ENCODE measurements at places on chromosomes 13 and 19. TPM values are rescaled to one million over a fixed set of nuclear protein-coding genes. Genes with fewer than 3 reads are reported as not detected.

OR4F17 gene
- total RNA-seq: not detected

ZNF586 gene
- 25.9 TPM for total RNA-seq

DNA sequence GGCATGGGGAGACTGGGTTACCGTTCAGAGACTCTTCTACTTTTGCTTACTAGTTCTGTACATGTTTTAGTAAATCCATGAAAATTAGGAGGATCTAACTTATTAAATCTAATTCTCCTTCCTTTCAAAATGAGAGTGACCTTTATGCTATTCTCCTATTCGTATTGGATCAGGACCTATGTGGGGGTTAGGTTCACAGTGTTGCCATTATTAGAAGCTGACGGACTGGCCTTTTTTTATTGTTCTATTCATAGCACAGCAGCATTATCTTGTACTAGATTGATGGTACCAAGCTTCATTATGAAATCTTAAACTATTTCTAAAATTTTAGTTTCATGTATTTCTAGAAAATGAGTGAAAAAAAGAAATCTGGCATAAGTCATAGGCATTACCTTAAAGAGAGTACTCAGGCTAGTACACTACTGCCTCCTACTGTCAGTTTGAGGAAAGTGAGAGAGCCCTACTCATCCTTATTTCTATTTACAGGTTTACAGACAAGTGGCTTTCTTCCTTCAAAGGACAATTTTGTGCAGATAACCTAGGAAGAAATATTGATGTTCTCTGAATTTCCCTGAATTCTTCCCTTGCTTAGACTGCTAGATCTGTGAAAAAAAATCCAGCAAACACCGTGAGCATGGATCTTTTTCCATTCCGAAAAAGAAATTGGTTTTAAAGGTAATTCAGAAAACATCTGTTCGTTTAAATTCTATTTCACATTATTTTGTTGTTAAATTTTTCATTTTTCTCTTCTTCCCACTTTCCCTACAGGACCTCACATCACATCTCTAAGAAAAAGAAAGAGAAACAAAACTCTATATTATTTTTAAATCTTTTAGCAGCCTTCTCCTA lies 485.5 kb downstream of the DIAPH3 start:
- no peaks in the 10 kb centered on the region for H3K27me3 ChIP-seq
- DNase-seq: no peak
- no peaks in the 10 kb centered on the region for H3K4me1 ChIP-seq
- H3K27ac ChIP-seq: no peak overlapping the region

GRCh38 chr19:7535998-7536695 lies 630 bp downstream of the PNPLA6 start:
- H3K27me3 ChIP-seq: no peaks in the 10 kb centered on the region
- H3K4me3 ChIP-seq: peak overlapping the region; percentile 42
- peaks cover 17% of the 10 kb centered on the region for H3K4me1 ChIP-seq
- no peak for DNase-seq
- peaks cover 25% of the 10 kb centered on the region for H3K36me3 ChIP-seq

- H3K27ac ChIP-seq: no peak overlapping the region
- H3K36me3 ChIP-seq: no peaks in the 10 kb centered on the region
- no peak overlapping the region for H3K4me3 ChIP-seq
- H3K27me3 ChIP-seq: no peaks in the 10 kb centered on the region
- DNase-seq: no peak
- no peaks in the 10 kb centered on the region for H3K4me1 ChIP-seq
These were observed 8.8 kb downstream of the KLK8 start for GRCh38 chr19:50992666-50993035.

LGALS14 gene
- not detected for total RNA-seq

DNA sequence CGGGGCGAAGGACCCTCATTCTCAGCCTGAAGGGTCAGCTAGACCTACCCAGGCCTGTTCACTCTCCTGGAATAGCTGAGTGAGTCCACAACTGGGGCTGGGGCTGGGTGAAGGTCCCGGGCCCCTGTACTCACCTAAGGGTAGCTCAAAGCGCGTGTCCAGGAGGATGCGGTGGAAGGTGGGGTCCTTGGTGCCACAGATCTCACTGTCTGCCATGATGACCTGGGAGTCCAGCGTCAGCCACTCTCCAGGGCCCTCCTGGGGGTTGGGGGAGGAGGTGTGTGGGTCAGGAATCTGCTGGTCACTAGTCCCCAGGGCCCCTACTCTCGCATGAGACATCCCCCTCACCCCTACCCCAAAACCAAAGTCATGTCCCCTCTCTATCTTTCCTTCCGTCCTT lies 18.7 kb downstream of the UNC13A start:
- H3K27me3 ChIP-seq: no peaks in the 10 kb centered on the region
- no peaks in the 10 kb centered on the region for H3K4me1 ChIP-seq
- no peak overlapping the region for H3K4me3 ChIP-seq

GRCh38 chr19:1566392-1567115 lies 1.6 kb downstream of the MEX3D start:
- peak; percentile 87 for DNase-seq
- peak overlapping the region; percentile 46 for H3K27ac ChIP-seq
- no peaks in the 10 kb centered on the region for H3K36me3 ChIP-seq
- peak overlapping the region; percentile 71 for H3K4me3 ChIP-seq
- H3K27me3 ChIP-seq: no peaks in the 10 kb centered on the region

DNA sequence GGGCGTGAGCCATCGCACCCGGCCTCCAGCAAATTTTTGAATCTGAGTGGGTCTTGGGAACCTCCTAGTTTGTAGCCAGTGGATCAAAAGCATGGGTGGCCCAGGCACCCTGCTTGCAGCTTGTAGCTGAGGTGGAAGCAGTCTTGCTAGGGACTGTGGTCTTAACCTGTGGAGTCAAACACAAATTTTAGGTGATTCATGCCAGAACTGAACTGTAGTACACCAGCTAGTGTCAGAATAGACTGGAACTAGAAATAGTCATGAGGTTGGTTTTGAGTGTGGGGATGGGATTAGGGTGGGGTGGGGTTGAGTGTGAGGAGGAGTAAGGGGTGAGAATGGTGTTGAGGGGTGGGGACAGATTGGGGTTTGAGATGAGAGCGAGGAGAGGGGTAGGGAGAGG lies 5.8 kb downstream of the LIM2 start:
- H3K4me1 ChIP-seq: no peaks in the 10 kb centered on the region
- DNase-seq: no peak
- H3K36me3 ChIP-seq: no peaks in the 10 kb centered on the region
- H3K27ac ChIP-seq: no peak overlapping the region

DNA sequence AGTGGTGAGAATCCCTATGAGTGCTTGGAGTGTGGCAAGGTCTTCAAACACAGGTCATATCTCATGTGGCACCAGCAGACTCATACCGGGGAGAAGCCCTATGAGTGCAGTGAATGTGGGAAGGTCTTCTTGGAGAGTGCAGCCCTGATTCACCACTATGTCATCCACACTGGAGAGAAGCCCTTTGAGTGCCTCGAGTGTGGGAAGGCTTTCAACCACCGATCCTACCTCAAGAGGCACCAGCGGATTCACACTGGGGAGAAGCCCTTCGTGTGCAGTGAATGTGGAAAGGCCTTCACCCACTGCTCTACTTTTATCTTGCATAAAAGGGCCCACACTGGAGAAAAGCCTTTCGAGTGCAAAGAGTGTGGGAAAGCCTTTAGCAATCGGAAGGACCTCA lies 18.7 kb upstream of the AURKC start:
- H3K27ac ChIP-seq: no peak overlapping the region
- no peaks in the 10 kb centered on the region for H3K27me3 ChIP-seq
- H3K4me3 ChIP-seq: no peak overlapping the region
- no peaks in the 10 kb centered on the region for H3K4me1 ChIP-seq

TMEM255B gene
- total RNA-seq: 7.6 TPM

OR7C1 gene
- total RNA-seq: not detected

DNA sequence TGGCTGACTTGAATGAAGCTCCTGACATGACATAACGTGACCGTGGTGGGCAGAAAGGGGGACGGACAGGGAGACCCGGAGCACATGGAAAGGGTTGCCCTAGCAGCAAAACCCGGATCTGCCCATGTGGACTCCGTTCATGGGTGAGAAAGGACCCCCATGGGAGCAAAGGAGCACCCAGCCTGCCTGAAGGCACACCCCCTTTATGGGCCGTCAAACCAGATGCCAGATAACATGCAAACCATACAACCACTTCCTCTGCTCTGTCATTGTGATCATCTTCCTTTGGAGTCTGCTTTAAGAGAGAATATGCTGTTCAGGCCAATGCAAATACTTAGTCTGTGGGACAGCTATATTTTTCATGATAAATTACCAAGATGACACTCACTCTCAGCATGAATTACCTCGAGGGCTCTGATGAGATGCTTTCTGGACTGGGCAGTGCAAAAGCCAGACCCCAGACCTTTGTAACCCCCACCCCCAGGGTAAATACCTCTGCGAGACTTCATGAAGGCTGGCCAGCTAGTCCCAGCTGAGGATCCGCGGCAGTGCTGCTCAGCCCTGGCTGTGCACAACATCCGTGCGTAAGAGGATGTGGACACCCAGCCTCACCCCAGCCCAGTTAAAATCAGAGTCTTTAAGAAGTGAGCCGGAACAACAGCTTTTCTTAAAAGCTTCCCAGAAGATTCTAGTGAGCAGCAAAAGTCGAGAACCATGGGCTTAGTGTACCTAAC lies 126.6 kb downstream of the USP12 start:
- H3K27me3 ChIP-seq: no peaks in the 10 kb centered on the region
- H3K4me1 ChIP-seq: no peaks in the 10 kb centered on the region
- no peak for DNase-seq
- no peaks in the 10 kb centered on the region for H3K36me3 ChIP-seq

- H3K27ac ChIP-seq: peak overlapping the region; percentile 85
- no peaks in the 10 kb centered on the region for H3K36me3 ChIP-seq
- peaks cover 6% of the 10 kb centered on the region for H3K4me1 ChIP-seq
- H3K4me3 ChIP-seq: peak overlapping the region; percentile 94
These were observed 838 bp downstream of the AKAP11 start for GRCh38 chr13:42272804-42273175.

- no peak overlapping the region for H3K4me3 ChIP-seq
- H3K4me1 ChIP-seq: no peaks in the 10 kb centered on the region
- no peaks in the 10 kb centered on the region for H3K27me3 ChIP-seq
- H3K36me3 ChIP-seq: no peaks in the 10 kb centered on the region
- H3K27ac ChIP-seq: no peak overlapping the region
These were observed 97.4 kb downstream of the ZDHHC20 start for GRCh38 chr13:21361706-21362105.

DNA sequence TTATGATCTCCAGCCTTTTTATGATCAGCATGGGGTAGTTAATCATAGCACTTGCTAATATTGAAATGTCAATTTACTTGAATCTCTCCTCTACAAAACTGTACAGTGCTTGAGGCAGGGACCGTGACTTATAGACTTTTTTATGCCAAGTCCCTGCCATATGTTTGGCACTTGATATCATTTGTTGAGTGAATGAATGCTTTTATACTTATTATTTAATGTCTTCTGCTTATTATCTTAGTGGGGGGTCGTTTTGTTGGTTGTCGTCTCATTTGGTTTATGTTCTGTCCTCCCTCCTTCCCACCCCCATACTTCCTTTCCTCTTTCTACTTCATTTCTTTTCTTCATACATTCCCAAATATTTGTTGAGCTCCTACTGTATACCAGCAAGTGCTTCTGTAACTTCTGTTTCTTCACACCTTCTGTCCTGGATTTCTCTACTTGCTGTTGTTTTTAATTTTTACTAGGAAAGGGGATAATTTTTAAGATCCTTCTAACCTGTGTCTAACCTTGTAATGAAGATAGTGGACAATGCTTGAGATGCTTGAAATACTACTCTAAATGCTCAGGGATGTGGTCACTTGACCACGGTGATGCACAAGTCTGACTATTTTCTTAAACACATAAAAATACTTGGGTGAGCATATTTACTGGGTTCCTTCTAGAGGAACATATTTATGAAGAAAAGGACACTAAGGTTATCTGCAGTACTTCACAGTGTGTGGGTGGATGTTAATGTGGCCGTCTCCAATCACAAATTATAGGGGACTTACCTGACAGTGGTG lies 223.8 kb downstream of the TDRD3 start:
- no peak for DNase-seq
- no peak overlapping the region for H3K27ac ChIP-seq
- H3K27me3 ChIP-seq: no peaks in the 10 kb centered on the region
- no peaks in the 10 kb centered on the region for H3K36me3 ChIP-seq
- H3K4me1 ChIP-seq: no peaks in the 10 kb centered on the region

DNA sequence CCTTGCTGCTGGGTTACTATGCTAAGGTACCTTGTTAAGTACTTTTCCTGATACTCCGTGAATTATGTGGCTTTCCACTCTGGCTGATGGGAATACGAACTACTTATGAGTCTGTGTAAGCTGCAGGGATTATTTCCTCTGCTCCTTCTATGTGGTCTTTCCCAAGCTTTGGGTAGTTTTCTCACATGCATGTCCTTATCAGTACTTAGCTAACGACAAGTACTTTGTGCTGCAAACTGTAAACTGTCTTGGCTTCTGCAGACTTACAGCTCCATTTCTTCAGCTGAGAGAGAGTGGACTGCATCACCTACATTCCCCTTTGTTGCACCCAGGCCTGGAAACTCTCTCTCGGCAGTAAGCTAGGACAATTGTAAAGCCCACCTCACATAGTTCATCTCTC lies 76.6 kb downstream of the FGF9 start:
- H3K36me3 ChIP-seq: no peaks in the 10 kb centered on the region
- no peak overlapping the region for H3K27ac ChIP-seq
- no peak for DNase-seq

GRCh38 chr13:95553581-95554385 lies 1.3 kb downstream of the CLDN10 start:
- H3K27me3 ChIP-seq: peaks cover 14% of the 10 kb centered on the region
- DNase-seq: no peak
- H3K4me3 ChIP-seq: no peak overlapping the region

GRCh38 chr13:102441085-102441484 lies 39.2 kb upstream of the FGF14 start:
- H3K27me3 ChIP-seq: no peaks in the 10 kb centered on the region
- H3K4me3 ChIP-seq: no peak overlapping the region
- no peaks in the 10 kb centered on the region for H3K36me3 ChIP-seq
- H3K4me1 ChIP-seq: no peaks in the 10 kb centered on the region
- DNase-seq: no peak

- no peaks in the 10 kb centered on the region for H3K27me3 ChIP-seq
- no peaks in the 10 kb centered on the region for H3K36me3 ChIP-seq
- DNase-seq: no peak
- no peak overlapping the region for H3K4me3 ChIP-seq
These were observed 406 bp upstream of the EID2B start for GRCh38 chr19:39533003-39533512.

- H3K27me3 ChIP-seq: no peaks in the 10 kb centered on the region
- no peak overlapping the region for H3K27ac ChIP-seq
- no peak overlapping the region for H3K4me3 ChIP-seq
- H3K4me1 ChIP-seq: no peaks in the 10 kb centered on the region
- H3K36me3 ChIP-seq: no peaks in the 10 kb centered on the region
These were observed 37.1 kb upstream of the XPO4 start for GRCh38 chr13:20939662-20940061.

COMP gene
- total RNA-seq: 0.33 TPM

DNA sequence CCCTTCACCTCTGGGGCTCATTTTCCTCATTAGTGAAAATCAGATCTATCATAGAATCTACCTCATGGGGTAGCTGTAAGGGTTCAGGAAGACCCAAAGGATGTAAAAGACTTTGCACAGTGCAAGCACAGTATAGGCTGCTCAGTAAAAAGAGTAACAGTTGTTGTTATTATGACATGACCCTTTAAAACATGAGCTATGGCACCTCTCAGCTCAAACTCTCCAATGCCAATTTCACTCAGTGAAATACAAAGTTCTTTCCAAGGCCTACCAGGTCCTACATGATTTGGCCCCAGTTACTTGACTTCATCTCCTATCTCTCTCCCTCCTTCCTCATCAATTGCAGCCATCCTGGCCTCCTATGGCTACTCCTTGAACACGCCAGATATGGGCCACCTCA lies 4.9 kb downstream of the SMG9 start:
- no peak overlapping the region for H3K27ac ChIP-seq
- peaks cover 11% of the 10 kb centered on the region for H3K4me1 ChIP-seq
- peaks cover 40% of the 10 kb centered on the region for H3K36me3 ChIP-seq
- no peaks in the 10 kb centered on the region for H3K27me3 ChIP-seq
- DNase-seq: no peak
- H3K4me3 ChIP-seq: no peak overlapping the region

AZU1 gene
- not detected for total RNA-seq
